ENCODE measurements at places on chromosomes 16 and 17.

DNA sequence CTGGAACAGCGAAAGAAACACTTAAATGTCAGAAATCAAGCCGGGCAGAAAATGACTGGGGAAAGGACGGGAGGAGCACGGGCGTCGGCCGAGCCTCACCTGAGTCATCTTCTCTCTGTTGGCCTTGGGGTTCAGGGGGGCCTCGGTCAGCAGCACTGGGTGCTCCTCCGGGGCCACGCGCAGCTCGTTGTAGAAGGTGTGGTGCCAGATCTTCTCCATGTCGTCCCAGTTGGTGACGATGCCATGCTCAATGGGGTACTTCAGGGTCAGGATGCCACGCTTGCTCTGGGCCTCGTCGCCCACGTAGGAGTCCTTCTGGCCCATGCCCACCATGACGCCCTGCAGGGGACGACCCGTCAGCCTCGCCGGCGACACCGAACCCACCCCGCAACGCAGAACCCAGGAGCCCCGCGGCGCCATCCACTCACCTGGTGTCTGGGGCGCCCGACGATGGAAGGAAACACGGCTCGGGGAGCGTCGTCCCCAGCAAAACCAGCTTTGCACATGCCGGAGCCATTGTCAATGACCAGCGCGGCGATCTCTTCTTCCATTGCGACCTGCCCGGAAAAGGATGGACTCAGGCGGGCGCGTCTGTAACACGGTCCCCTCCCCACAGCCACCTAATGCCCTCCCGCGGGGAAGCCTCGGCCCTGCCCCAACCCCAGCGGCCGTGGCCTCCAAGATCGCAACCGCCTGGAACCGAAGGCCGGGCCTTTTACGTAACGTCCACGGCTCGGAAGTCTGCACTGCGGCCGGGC, 616 bp downstream of the ACTG1 start:
- DNase-seq = peak; percentile 58

DNA sequence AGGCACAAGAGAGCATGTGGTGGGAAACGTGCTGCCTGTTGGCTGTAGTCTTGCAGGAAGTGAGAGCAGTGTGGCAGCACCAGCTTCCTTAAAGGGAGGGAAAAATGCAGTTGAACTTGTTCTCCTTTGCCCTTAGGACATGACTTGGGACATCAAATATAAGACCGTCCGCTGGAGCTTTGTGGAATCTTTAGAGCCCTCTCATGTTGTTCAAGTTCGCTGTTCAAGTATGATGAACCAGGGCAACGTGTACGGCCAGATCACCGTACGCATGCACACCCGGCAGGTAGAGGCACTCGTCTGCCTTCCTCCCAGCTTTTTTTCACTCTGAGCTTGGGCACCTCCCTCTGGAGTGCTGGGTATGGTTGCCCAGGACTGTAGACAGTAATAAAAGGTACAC, 23.3 kb downstream of the GPR179 start:
- DNase-seq = peak; percentile 21

- DNase-seq = no peak
These were observed 32.4 kb downstream of the ANKFN1 start for GRCh38 chr17:56185491-56186221.

GRCh38 chr16:72917051-72917450, 130.9 kb downstream of the ZFHX3 start:
- no peak for DNase-seq

DNA sequence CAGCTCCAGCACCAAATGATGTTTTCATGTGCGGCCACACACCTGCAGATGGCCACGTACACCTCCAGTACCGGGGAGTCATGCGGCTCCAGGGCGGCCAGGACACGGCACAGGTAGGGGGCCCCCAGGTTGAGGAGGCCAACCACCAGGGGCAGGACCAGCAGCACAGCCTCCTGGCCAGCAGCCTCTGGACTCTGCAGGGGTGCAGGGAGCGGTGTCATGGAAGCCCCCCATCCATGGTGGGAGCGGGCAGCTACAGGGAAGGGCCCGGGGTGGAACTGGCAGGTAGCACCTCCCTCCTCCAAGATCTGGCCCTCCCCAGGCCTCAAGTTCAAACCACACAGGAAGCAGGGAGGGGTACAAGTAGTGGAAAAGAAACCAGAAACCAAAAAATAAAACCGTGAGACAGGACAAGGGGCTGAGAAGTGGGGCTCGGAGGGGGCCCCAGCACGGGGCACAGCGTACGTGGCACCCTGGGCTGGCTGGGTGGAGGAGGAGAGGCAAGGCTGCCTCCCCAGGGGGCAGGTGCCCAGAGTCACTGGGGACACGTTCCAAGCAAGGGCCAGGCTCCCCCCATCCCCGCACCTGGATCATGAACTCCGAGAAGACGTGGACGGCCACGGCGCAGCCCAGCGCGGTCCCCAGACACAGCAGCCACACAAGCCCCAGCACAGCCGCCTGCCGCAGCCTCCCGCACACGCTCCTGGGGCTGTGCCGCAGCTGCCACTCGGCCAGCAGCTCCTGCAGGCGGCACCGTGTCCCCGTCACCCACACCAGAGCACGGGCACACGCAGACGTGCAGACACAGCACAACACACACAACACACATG, 7.4 kb downstream of the TMC6 start:
- DNase-seq = no peak

- no peak for DNase-seq
These were observed 608.3 kb upstream of the SALL1 start for GRCh38 chr16:51759329-51759728.

- DNase-seq = peak; percentile 22
These were observed 398.8 kb upstream of the SALL1 start for GRCh38 chr16:51549836-51550235.

- DNase-seq = no peak
These were observed 13.6 kb downstream of the UBFD1 start for GRCh38 chr16:23570992-23571632.

GRCh38 chr17:82518826-82519810, at the start of gene FOXK2:
Gene FOXK2 (plus strand): TSS chr17:82519732. CDS start chr17:82519889, 157 bp downstream.
- peak; percentile 96 for DNase-seq

- no peak for DNase-seq
These were observed 80.2 kb downstream of the RPTOR start for GRCh38 chr17:80624864-80625263.

GRCh38 chr16:49588026-49588425, 214.4 kb downstream of the C16orf78 start:
- no peak for DNase-seq

DNA sequence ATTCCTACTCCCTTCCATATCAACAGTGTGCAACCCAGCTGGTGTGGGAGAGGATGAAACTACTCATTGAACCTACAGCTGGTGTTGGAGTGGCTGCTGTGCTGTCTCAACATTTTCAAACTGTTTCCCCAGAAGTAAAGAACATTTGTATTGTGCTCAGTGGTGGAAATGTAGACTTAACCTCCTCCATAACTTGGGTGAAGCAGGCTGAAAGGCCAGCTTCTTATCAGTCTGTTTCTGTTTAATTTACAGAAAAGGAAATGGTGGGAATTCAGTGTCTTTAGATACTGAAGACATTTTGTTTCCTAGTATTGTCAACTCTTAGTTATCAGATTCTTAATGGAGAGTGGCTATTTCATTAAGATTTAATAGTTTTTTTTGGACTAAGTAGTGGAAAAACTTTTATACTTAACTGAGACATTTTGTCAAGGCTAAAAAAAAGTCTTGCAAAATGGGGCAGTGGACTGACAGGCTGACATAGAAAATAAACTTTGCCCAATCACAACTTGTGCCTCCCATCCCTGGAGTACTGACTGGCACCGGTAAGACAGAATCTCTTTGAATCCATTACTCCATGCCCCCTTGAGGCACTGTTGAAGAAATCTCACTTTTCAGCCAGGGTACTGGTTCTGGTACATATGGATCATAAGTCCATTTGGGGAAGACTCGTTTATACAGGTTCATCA, 12.5 kb downstream of the TSR1 start:
- DNase-seq = no peak

GRCh38 chr17:28227316-28228108, 91.5 kb upstream of the TMEM97 start:
- DNase-seq = peak; percentile 91

DNA sequence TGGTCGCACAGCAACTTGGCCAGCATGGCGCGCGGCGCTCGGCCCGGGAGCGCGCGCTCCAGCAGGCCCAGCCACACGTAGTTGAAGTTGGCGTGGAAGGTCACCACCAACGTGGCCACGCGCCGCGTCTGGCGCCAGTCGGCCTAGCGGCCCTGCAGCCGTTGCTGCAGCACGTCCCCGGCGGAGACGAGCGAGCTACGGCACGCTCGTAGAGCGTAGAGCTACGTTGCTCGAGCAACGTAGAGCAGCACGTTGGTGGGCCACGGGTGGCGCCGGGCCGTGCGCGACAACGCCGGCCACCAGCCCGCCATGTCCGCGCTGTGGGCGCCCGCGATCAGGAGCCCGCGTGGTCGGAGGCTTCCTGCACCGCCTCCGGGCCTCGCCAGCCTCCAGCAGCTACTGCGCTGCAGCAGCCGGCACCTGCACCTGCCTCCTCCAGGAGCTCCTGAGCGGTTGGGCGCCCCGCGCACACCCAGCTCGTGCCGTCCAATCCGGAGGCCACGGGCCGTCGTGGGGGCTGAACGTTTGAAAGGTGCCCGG, 13.4 kb upstream of the SULT1A1 start:
- peak; percentile 62 for DNase-seq

DNA sequence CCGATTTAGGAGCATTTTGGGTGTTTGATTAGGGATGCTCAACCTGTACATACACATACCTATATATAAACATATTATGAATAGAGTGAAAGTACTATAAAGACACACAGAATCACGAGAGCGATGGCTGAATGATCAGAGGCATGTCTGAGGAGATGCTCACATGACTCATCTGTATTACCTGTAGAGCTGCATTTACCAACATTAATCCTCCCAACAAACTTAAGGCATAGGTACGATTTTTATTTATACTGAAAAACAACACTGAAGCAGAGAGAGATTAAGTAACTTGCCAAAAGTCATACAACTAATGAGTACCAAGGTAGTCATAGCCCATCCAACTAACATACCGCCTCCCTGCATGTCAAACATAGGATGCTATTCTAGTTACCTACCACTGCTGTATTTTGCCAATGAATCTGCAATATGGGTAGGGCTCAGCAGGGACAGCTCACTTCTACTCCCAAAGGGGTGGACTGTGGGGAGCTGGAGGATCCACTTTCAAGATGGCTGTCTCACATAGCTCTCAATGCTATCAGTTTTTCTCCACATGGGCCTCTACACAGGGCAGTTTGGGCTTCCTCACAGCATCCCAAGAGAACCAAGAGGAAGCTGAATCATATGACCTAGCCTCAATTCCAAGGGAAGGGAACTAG, 7.3 kb downstream of the CYB5D1 start:
- DNase-seq = no peak

DNA sequence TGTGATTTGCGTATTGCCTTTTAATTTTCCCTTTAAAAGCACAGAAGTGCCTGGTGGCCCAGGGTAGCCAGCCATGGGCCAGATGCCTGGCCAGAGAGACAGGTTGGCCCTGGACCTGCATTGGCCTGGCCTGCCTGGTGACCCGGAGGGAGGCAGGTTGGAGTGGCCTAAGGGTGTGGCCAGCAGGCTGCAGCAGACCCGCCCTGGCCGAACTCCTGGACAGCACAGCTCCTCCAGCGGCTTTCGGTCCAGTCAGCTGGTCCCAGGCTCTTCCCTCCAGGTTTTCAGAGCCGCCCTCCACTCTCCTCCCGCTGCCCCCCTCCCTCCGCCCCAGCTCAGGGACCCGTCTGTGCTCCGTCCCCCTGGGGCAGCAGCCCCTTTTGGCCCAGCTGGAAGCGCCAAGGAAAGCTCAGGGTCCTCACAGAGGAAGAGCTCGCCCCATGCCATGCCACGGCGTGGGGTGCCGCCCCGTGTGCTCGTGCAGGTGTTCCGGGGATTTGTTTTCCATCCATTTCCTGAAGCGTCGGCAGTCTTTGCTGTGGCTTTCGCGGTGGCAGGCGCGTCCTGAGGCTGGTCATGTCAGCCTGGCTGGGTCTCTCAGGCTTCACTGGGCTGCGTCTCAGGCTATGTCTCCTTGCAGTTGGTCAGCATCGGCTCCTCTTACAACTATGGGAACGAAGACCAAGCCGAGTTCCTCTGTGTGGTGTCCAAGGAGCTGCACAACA, 18.1 kb downstream of the PRSS27 start:
- no peak for DNase-seq

DNA sequence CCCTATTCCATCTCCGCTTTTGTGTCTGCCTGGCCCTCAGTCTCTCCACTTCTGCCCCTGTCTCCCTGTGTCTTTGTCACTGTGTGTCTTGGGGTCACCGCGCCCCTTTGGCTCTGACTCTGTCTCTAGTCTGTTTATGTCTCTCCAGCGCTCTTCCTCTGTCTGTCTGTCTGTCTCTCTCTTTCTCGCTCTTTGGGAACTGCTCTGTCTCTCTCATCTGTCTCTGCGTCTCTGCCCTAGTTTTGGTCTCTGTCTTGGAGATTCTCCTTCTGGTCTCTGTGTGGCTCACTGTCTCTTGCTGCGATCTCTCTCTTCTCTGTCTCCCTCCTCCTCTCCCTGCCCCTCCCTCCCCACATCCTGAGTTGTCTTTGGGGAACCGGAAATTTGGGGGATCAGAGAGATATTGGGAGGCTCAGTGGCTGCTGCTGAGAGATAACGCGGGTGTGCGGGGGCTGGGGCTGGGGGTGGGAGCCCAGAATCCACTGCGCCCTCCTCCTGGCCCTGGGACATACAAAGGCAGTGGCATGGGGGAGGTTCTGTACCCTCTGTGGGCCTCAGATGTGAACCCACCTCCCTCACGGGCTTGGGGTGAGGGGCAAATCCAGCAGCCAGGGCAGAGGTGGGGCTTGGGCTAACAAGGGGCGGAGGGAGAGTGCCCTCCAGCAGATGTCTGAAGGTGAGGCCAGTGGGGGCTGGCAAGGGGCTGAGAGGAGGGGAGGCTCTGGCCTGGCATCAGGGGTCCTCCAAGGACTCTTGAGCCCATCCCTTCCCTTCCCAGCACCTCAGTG, 24.4 kb downstream of the LAT start:
- no peak for DNase-seq

DNA sequence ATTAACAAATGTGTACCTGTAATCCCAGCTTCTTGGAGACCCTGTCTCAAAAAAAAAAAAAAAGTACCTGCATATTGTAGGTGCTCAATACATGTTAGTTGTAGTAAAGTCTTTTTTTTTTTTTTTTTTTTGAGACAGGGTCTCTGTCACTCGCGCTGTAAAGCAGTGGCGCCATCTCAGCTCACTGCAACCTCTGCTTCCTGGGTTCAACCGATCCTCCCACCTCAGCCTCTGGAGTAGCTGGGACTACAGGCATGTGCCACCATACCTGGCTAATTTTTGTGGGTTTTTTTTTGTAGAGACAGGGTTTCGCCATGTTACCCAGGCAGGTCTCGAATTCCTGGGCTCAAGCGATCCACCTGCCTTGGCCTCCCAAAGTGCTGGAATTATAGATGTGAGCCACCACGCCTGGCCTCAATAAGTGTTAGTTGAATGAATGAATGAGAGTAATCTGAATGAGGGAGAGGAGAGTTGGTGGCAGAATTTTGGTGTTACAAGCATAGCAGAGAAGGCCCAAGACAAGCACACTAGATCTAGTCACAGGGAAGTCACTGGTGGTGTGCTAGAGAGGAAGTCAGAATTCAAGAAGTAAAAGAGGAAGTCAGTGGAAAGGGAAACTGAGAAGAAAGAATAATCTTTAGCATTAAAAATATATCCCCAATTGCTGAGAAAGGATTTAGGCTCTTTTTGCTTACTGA, 9.4 kb upstream of the MYL4 start:
- DNase-seq = no peak
